RWPE1 (cell line): ENCODE measurements at places on chromosomes 3 and 15.

DNA sequence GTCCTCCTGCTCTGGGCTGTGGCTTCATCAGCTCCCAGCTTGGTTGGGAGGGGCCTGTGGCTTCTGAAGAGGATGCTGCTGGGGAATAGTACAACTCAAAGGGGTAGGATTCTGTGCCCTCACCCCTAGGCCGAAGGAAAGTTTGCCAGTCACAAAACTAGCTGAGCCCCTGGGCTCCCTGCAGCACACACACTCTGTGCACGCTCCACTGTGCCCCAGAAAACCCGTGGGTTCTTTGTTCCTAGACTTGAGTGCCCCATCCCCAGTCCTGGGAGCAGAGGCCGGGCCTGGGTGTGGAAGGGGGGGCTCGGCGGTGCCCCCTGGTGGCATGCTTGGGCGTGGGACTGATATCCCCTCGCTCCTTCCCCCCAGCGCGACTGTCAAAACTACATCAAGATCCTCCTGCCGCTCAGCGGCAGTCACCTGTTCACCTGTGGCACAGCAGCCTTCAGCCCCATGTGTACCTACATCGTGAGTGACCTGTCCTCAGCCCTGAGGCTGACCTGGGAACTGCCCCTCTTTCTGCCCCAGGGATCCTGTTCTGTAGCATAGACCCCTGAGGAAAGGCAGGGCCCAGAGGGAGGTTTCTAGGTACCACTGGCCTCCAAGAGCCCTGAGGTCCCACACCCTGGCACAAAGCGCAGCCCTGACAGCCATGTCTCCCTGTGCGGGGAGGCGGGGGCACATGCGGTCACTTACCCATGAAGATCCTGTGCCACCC lies 14.2 kb downstream of the CIB1 start:
- no peak for DNase-seq

- no peak for DNase-seq
Measured at GRCh38 chr3:9673082-9673481, 23.8 kb downstream of the MTMR14 start.

DNA sequence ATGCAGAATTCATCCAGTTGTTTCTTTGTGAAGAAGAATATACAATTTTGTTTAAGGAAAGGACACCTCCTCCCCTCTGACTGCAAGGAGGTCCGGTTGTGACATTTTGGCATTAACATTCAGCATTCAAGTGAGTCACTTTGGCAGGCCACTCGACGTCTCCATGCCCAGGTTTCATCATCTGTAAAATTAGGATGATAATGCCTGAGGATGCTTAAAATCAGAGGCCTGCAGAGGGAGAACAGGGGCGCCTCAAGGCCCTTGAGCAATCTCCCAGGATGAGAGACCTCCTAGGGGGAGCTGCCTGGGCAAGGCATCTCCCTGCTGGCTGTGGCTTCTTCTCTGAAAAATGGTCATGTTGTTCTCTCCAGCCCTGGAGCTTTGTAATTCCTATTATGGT lies 236.0 kb downstream of the CACNA2D3 start:
- DNase-seq: no peak

DNA sequence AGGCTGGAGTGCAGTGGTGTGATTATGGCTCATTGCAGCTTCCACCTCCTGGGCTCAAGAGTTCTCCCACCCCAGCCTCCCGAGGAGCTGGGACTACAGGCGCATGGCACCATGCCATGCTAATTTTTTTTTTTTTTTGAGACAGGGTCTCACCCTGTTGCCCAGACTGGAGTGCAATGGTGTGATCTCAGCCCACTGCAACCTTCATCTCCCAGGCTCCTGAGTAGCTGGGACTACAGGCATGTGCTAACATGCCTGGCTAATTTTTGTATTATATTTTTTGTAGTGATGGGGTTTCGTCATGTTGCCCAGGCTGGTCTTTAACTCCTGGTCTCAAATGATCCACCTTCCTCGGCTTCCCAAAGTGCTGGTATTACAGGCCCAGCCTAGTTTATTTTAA lies 4.0 kb downstream of the TEX9 start:
- no peak for DNase-seq

DNA sequence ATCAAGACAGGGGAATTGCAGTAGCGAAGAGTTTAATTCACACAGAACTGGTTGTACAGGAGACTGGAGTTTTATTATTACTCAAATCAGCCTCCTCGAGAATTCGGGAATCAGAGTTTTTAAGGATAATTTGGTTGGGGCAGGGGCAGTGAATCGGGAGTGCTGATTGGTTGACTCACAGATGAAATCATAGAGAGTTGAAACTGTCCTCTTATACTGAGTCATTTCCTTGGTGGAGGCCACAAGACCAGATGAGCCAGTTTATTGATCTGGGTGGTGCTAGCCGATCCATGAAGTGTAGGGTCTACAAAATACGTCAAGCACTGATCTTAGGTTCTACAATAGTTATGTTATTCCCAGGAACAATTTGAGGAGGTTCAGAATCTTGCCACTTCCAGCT lies 5.3 kb upstream of the ZNF770 start:
- DNase-seq: no peak

DNA sequence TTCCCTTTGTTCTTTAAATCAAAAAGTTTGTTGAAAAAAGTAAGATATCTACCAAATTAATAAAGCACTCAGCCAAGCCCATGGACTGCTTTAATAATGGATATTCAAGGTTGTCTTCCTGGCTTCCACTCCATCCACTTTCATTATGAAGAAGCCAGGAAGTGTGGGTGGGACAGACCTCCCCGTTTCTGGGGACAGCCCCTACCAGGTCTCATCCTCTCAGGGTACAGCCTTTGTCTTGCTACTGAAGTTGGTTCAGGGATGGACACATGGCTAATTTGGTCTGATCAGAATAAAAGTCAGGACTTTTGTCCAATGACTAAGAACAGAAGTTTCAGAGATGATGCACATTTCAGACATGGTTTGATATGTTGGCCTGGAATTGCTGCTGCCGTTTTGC lies 32.6 kb downstream of the CCNB2 start:
- no peak for DNase-seq

DNA sequence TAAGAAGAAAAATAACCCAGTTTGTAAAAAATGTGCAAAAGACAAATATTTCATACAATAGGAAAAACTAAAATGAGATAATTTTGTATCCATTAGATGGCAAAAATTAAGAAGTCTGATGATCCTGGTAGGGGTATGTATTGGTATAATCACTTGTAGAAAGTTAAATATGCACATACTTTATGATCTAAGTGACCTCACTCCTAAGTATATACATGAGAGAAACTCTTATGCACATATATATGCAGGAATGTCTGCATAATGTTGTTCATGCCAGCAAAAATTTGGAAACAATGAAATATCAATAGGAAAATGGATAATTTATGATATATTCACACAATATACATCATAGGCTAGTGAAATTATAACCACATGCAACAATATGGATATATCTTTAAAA lies 33.5 kb downstream of the USP50 start:
- no peak for DNase-seq

GRCh38 chr3:35927441-35927840 lies 288.1 kb downstream of the ARPP21 start:
- DNase-seq: no peak

GRCh38 chr15:43194795-43195194 lies 9.6 kb downstream of the CCNDBP1 start:
- DNase-seq: no peak

GRCh38 chr15:43547539-43547938 lies 30.1 kb downstream of the MAP1A start:
- DNase-seq: no peak

DNA sequence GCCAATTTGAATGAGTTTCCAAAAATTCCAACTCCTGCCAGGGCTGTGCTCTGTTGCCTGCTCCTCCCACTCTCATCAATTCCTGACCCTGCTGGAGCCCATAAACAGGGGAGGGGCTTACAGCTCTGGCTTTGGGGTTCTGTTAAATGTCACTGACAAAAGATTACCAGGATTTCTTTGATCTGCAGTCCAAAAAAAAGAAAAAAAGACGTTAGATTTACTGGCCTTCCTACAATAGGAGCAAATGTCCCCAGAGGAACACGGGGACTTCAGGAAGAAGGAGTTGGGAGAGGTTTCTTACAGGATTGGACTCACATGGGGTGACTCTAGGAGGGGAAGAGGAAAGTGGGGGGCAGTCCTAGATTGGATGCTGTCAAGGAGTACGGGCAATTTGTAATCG lies 84.3 kb upstream of the RNF7 start:
- DNase-seq: no peak

DNA sequence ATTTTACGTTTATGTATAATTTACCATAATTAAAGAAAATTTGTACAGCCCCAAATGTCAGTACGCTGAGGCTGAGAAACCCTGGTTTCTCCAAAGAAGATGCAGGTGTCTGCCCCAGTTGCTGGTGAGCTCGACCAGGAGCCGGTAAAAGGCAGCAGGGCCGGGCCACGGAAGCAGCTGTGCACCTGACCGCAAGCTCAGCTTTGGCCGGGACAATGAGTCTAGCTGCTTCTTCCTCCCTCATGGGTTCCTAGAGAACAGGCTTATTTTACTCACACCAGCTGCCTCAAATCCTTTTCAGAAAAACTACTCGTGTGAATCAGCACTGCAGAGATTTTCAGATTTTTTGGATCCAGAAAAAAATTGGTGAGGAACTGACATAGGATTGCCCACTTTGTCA lies 18.0 kb upstream of the ZXDC start:
- no peak for DNase-seq

- DNase-seq: no peak
Measured at GRCh38 chr3:114567771-114568170, 273.9 kb downstream of the TIGIT start.

DNA sequence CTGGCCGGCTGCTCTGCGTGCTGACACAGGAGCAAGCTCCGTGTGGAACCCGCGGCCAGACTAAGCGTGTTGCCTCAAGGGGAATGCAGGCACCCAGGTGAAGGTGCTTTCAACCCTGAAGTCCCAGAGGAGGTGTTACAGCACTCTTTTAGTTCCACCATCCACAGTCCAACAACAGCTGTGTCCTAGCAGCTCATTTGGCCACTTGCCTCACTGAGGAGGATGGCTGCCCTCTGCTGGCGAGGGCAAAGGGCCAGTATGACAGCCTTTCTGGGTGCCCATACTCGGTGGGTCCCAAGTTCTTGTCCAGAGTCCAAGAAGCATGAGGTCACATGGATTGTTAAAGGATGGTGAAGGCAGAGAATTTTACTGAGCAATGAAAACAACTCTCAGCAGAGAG lies 87.8 kb downstream of the C3orf85 start:
- no peak for DNase-seq

- DNase-seq: no peak
Measured at GRCh38 chr3:145145461-145145860, 1015.5 kb downstream of the PLOD2 start.

DNA sequence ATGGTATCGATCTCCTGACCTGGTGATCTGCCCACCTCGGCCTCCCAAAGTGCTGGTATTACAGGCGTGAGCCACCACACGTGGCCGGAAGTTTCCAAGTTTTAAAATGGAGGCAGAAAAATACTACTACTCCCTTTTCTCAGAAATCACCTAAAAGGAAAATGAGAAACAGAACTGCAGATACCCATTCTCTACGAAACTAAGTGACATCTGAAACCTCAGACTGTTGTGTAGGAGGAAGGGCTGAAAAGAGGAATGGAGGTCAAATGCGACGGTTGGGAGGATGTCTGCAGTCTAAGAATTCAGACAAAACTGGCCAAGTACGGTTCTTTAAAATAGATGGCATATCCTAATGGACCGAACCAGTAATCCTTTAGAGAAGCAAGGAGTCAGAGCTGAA lies 24.1 kb downstream of the WDR48 start:
- DNase-seq: no peak

DNA sequence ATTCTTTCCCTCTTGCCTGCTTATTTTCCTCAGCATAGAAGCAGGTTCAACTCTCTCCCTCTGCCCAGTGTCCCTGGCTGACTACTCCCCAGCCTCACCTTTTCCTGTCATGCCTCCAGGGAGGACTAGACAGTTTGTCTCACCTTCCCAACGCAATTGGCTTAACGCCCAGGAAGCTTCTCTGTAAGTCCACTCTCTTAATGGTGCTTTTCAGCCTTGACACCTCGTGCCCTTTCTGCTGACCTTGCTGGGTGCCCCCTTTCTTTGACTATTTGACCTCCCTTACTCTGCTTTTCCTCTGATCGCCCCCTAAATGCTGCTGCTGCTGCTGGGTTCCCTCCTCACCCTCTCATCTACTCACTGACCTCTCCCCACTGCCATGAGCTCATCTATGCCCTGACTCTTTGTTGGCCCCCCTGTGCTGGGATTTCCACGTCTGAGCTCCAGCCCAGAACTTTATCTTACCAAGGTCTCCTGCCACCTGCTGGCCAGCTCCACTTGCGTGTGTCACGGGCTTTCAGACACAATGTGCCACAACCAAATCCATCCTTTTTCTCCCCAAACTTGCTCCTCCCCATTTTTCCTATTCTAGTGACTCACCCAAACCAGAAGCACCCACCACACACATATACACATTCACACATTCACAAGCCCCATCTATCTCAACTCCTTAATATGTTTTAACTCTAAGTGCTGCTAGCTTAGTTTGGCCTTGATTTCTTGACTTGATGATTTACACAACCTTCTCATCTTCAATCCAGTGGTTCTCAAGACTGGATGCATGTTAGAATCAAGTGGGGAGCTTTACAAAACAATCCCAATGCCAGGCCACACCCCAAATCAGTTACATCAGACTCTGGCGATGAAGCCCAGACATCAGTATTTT lies 16.6 kb downstream of the EPB42 start:
- peak; percentile 46 for DNase-seq

DNA sequence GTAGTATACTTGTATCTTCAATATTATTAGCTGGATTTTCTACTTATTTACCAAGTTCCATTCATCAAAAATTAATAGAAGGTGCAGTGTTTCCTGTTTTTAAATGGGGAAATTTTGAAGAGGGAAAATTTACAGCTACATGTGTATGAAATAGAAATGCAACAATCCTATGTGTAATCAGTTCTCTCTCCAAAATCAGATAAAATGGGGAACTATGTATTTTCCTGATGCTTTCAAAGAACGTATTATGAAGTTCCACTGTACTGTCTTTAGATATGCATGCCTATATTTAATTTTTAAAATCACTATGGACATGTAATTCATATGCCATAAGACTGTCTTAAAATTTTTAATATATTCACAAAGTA lies 43.4 kb downstream of the DCUN1D1 start:
- no peak for DNase-seq

DNA sequence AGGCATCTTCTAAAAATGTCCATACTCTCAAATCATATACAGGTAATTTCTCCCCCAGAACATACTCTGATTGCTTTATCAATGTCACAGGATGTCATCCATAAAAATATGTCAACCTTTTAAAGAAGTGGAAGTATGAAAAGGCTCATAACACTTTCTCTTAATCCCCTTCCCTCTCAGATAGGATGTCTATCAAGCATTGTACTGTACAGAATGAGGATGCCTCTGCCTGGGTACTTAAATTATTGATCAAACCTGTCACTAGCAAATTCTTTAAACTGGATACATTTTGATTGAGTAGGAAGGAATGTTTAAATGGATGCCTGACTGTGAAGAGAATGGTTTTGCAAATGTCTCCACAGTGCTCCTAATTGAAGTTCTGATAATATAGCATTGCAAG lies 168.7 kb downstream of the EPHA3 start:
- no peak for DNase-seq

DNA sequence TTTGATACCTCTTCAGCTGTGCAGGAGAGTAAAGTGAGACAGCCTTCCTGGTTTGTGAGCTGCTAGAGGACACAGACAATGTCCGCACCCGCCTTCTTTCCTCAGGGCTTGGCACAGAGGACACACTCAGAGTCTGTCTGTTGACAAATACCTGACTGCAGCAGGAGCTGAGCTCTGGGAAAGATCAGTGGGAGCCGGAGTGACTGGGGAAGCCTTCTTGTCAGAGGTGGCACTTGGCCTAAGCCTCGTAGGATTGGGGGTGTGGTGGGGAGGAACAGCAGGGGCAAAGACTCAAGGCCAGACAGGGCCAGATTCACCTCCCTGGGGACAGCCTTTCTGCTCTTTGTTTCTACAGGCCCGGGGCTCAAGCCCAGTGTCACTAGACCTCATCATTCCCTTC lies 3.3 kb upstream of the IL17RC start:
- no peak for DNase-seq
